Stimulated activated naive CD4-positive, alpha-beta T cell (primary cell): ENCODE measurements at places on chromosomes 4 and X.

- no peak for DNase-seq
Measured at GRCh38 chr4:10153161-10153560, 36.6 kb upstream of the WDR1 start.

- DNase-seq: no peak
Measured at GRCh38 chrX:45743906-45744625, 543.4 kb upstream of the DIPK2B start.

DNA sequence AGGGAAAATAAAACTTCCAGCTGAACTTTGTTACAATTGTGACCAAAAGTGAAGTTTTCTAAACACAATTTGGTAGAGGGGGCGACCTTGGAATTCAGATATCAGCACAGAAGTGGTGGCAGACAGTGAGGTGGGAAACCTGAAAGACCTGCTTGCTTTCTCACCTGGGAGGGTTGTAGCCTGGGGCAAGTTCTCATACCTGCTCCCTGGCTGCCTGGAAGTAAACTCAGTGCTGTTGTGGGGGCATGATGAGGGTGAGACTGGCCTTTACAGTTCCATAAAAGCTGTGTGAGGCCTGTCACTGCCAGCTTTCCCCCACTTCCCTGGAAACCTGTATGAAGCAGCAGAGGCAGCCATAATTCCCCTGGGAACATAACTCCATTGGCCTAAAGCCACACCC lies 1180.2 kb downstream of the FAM133A start:
- no peak for DNase-seq

GRCh38 chr4:168573870-168574269 lies 77.0 kb downstream of the PALLD start:
- DNase-seq: no peak

GRCh38 chr4:113423631-113424030 lies 337.9 kb downstream of the CAMK2D start:
- no peak for DNase-seq

DNA sequence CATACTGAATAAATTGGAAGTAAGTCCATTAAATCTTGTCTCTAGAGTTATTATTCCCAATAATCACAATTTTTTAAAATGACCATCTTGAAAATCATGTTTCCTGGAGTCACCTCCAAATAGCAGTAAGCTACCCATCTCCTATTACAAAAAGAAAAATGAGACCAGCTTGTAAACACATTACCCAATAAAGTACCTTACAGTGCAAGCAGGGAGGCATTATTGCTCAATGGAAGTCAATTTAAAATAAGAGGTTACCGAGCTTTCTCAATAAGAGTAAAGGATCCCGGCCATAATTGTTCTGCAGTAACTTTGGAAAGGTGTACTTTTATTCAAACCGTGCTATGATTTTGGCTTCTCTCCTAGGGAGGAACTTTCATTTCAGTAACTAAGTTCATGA lies 78.0 kb downstream of the DMD start:
- DNase-seq: no peak

DNA sequence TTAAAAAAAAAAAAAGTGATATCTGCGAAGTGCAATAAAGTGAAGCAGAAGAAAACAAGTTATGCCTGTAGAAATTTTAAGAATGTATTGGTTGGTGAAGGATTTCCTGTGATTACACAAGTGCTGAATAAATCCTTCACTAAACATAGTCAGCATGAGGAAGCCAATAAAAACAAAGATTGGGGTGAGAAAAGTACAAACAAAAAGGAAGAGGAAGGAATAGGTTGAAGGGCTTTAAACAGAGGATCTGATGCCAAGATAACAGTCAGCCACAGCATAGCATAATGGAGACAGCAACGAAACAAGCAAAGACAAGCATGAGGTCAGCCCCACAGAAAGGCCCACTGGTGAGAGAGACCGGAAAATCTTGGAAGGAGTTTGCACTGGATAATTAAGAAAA lies 372.2 kb downstream of the ADAM29 start:
- no peak for DNase-seq

GRCh38 chrX:45868425-45868824 lies 667.7 kb upstream of the DIPK2B start:
- no peak for DNase-seq

GRCh38 chr4:159159611-159160010 lies 56.7 kb downstream of the RAPGEF2 start:
- DNase-seq: no peak

DNA sequence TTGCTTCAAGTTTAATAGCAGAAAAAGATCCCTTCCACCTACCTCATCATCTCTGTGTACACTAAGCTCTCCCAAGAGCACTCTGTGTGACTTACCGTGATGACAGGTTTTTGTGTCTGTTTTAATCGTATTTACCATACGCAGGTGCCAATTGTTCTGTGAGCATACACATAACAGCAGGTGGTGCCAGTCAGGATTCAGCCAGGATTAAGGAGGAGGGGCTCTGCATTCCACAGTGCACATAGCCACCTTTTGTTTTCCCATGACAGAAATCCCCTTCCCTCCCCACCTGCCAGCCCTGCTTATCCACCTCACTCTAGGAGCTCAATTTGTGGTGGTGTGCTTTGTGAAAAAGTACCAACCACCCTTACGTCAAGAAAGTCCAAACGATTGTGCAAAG lies 14.8 kb downstream of the ANK2 start:
- DNase-seq: no peak

DNA sequence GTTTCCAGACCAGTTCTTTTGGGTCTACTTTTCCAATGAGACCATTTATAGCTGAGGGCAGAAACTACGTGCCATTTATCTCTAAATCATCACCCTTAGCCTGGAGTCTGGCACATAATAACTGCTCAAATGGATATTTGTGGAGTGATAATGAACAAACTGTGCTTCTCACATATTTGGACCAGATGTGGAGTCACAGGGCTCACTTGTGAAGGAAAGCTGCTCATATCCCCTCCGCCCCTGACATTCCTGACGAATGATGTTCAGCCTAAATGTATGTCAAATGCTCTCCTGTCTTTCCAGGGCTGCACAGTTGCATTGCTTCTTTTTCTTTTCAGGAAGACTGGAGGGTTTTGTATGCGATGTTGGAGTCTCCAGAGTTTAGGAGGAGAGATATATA lies 110.1 kb downstream of the GBA3 start:
- no peak for DNase-seq

DNA sequence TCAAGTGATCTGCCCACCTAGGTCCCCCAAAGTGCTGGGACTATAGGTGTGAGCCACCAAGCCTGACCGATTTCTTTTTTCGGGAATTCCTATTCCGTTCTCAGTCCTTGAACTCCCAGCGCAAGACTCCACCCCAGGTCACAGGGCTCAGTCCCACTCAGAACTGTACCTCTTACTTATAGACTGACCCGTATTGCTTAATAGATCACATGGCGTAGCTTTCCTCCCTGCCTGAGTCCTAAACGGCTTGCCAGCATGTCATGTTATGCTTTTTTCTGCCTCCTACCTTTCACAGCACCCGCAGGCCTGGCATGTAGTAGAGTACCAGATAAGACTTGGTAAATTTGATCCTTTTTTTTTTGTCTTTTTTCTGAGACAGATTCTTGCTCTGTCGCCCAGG lies 22.4 kb downstream of the SAT1 start:
- DNase-seq: no peak

GRCh38 chrX:31154946-31155345 lies 83.1 kb upstream of the FTHL17 start:
- no peak for DNase-seq

DNA sequence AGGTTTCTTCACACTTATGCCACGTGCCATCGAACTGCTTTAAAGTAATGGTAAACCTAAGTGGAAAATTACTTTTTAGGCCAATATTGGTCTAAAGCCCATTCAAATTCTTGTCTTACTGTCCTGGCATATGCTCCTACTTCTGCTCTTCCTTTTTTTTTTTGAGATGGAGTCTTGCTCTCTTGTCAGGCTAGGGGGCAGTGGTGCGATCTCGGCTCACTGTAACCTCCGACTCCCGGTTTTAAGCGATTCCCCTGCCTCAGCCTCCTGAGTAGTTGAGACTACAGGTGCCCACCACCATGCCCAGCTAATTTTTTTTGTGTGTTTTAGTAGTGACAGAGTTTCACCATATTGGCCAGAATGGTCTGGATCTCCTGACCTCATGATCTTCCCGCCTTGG lies 129.0 kb upstream of the TECRL start:
- DNase-seq: no peak

- no peak for DNase-seq
Measured at GRCh38 chr4:1317177-1318045, 27.7 kb downstream of the MAEA start.

GRCh38 chrX:131316260-131316659 lies 27.2 kb upstream of the IGSF1 start:
- DNase-seq: no peak

DNA sequence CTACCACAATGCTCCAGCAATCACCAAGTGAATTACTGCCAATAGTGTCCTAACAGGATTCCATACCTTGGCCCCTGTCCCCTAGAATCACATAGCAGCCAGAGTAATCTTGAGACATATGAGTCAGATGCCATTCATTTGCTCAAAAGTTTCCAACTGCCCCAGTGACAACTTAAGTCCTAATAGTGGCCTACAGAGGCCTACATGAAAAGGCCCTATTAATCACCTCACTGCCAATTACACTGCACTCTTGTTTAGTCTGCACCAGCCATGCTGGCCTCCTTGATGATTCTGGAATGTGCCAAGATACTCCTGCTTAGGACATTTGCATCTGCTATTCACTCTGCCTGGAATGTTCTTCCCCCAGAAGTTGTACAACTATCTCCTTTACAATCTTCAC lies 130.7 kb downstream of the NR3C2 start:
- no peak for DNase-seq
